ENCODE measurements at places on chromosomes 2 and 18. TPM values are rescaled to one million over a fixed set of nuclear protein-coding genes. Genes with fewer than 3 reads are reported as not detected.
A peak's percentile ranks its signal among the peaks of the same experiment; 100 is the strongest.

GRCh38 chr2:121605820-121606733 is 43.2 kb downstream of the CLASP1 start:
- no peak for DNase-seq

- DNase-seq, result peak; percentile 92
Observed at GRCh38 chr2:46666044-46666679, 186.8 kb downstream of the TMEM247 start.

Gene SNRPD1
- 149 TPM for polyA plus RNA-seq

GRCh38 chr2:151363709-151364108 is 6.3 kb downstream of the TNFAIP6 start:
- no peak for DNase-seq

Gene TMEFF2
- 0.40 TPM for polyA plus RNA-seq

Gene IL36A
- polyA plus RNA-seq, result not detected

- no peak for DNase-seq
Observed at GRCh38 chr2:27996156-27996922, 105.8 kb downstream of the BABAM2 start.

DNA sequence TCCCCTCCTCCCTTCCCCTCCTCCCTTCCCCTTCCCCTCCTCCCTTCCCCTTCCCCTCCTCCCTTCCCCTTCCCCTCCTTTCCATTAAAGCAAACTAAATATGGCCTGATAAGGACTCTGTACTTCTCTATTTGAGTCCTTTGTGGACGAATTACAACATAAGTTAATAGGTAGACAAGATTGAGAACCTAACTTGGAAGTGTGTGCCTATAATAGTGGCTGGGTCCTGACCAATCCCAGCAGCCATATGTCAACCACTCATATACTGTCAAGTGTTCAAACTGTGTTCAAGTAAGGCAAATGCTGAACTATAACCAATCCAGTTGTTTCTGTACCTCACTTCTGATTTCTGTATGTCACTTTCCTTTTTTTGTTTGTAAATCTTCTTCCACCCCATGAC is 97.1 kb upstream of the RBMS1 start:
- no peak for DNase-seq

DNA sequence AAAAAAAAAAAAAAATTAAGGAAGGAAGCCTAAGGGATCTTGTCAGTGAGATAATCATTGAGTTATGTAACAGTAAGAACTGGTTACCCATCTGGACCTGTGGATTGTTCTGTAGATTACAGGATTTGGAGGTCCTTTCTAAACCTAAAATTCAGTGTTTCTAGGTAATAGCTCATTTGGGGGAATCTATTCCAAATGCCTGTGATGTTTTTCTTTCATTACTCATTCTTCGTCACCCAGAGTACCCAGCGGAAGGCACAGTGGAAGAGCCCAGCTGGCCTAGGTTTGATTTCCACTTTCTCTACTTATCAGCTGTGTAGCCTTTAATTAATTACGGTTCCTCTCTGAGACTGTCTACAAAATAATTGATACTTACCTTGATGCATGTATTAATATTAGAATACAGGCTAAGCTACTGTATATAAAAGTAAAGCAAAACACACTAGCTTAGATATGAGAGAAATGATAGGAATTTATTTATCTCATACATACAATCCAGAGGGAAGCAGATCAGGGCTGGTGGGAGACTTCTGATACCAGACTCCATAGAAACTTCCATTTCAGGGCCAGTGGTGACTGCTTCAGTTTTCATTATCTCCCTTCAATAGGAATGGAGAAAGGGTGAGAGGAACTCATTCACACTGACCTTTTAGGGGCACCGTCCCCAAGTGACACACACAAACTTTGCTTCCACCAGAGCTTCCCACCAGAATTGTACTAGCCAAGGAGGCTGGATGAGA is 115.8 kb upstream of the NOSTRIN start:
- DNase-seq, result no peak

DNA sequence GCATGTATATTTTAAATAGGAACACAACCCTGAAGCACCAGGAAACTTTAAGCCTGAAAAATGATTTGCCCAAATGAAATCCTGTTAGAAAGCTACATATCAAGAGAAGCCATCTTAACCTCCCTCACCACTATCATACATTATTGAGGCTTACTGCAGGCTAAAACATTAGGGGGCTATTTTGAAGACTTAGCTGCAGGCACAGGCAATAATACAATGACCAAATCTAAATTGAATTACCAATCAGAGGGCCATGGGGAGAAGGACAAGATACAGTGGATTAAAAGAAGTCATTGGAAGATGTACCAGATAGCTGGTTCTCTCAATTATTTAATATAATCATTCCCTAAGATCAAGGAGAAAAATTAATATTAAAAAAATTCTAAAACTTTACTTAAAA is 73.7 kb downstream of the THADA start:
- no peak for DNase-seq

GRCh38 chr2:242064364-242065250 is 195.1 kb downstream of the RTP5 start:
- no peak for DNase-seq

Gene ALPG
- polyA plus RNA-seq, result 0.12 TPM

Gene SH2D6
- polyA plus RNA-seq, result 0.97 TPM

- no peak for DNase-seq
Observed at GRCh38 chr18:75036917-75037688, 171.8 kb downstream of the PTGR3 start.

DNA sequence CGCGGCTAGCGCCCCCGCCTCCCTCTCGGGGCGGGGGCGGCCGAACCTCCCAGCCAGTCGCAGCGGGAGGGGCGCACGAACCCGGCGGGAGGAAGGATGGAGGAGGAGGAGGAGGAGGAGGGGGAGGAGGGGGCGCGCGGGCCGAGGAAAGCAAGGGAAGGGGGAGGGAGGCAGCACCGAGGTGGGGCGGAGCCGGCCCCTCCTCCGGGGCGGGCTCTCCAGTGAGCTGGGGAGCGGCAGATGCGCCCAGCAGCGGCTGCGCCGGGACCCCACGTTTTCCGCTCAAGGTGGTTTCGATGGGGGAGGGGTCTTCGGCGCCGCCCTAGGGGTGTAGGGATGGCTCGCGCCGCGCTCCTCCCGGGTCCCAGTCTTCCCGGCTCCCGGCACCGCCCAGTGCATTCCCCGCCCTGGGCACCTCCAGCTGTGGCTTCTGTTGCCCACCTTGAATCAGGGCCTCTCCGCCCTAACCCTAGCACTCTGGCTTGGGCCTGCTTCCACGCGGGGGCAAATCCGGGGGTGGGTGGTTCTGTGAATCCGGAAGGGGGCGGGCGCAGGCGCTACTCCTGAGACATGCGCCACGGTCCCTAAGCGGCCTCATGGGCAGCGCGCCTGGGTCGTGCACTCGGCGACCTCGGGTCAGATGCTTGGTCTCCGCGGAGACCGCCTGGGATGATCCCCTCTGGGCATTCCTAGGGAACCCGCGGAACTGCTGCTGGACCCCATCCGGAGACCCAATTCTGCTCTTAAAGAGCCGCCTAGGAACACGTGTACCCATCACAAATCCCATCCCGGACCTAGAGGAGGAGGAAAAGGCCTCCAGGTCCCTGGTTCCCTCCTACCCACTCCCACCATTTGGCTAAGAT is at the start of gene FBXO41:
TSS of gene FBXO41 (minus strand) at position 183 of the 863 bp plus-strand sequence. CDS start 14,848 bp downstream, outside the sequence.
- no peak for DNase-seq

Gene TMEM200C
- 4.2 TPM for polyA plus RNA-seq
